B cell (primary cell): ENCODE measurements at places on chromosomes 5 and 9.

DNA sequence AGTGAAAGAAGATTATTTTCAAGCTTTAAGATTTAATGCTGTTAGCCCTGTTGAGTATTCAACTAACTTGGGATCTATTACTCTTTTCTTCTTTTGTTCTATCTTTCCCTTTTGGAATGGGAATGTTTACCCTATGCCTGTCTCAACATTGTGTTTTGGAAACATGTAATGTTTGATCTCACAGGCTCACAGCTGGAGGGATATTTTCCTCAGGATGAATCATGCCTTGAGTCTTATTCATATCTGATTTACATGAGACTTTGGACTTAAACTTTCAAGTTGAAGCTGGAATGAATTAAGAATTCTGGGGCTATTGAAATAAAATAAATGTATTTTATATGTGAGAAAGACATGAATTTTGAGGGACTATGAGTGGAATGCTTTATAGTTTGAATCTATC, 607.8 kb upstream of the PTGER4 start:
- no peaks in the 10 kb centered on the region for H3K27me3 ChIP-seq
- H3K4me3 ChIP-seq, result no peak overlapping the region
- H3K27ac ChIP-seq, result no peak overlapping the region
- no peak for DNase-seq
- H3K36me3 ChIP-seq, result no peaks in the 10 kb centered on the region

- no peak overlapping the region for H3K27ac ChIP-seq
- no peaks in the 10 kb centered on the region for H3K36me3 ChIP-seq
- no peak for DNase-seq
- H3K4me3 ChIP-seq, result no peak overlapping the region
Observed at GRCh38 chr5:40630126-40630525, 49.6 kb upstream of the PTGER4 start.

DNA sequence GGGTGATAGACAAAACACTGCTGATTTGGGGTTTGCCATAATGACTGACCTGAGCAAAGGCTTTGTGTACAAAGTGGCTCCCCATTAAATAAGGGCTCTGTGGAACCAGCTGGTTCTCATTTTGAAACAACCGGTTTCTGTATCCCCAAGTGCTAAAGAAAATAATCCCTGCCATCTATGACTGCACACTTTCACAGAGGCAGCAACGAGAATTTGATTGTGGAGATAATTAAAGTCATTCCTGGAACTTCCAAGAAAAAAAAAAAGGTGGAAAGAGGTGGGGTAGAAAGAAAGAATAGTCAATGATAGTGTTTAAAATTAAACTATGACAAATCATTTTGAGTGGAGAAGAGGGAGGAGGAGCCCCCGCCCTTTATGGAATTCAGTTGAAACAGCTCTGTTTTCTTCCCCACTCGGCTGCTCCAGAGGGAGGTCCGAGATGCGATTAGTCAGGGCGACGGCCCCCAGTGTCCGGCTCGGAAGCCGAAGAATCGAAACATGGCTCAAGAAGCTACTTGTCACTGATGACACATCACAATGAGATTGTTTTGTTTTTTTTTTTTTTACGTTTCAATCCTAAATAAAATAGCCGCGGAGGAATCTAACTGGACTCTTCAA, 38.4 kb downstream of the EBF1 start:
- DNase-seq, result no peak
- H3K27me3 ChIP-seq, result no peaks in the 10 kb centered on the region
- H3K27ac ChIP-seq, result no peak overlapping the region
- H3K4me1 ChIP-seq, result peaks cover 23% of the 10 kb centered on the region
- H3K4me3 ChIP-seq, result no peak overlapping the region

- H3K4me3 ChIP-seq, result no peak overlapping the region
- DNase-seq, result no peak
- H3K36me3 ChIP-seq, result no peaks in the 10 kb centered on the region
- no peaks in the 10 kb centered on the region for H3K4me1 ChIP-seq
Observed at GRCh38 chr5:2797160-2797559, 45.7 kb upstream of the IRX2 start.

GRCh38 chr5:95403996-95404395, 12.8 kb downstream of the FAM81B start:
- DNase-seq, result no peak
- H3K4me3 ChIP-seq, result no peak overlapping the region
- no peak overlapping the region for H3K27ac ChIP-seq
- no peaks in the 10 kb centered on the region for H3K4me1 ChIP-seq
- no peaks in the 10 kb centered on the region for H3K36me3 ChIP-seq
- no peaks in the 10 kb centered on the region for H3K27me3 ChIP-seq
